ENCODE measurements at places on chromosomes 2 and 18. TPM values are rescaled to one million over a fixed set of nuclear protein-coding genes. Genes with fewer than 3 reads are reported as not detected.
A peak's percentile ranks its signal among the peaks of the same experiment; 100 is the strongest.

TRIM43 gene
- total RNA-seq, result not detected

TFCP2L1 gene
- 0.55 TPM for total RNA-seq

BOLL gene
- not detected for total RNA-seq

SKA1 gene
- total RNA-seq, result 0.68 TPM

PIEZO2 gene
- 35.2 TPM for total RNA-seq

DNA sequence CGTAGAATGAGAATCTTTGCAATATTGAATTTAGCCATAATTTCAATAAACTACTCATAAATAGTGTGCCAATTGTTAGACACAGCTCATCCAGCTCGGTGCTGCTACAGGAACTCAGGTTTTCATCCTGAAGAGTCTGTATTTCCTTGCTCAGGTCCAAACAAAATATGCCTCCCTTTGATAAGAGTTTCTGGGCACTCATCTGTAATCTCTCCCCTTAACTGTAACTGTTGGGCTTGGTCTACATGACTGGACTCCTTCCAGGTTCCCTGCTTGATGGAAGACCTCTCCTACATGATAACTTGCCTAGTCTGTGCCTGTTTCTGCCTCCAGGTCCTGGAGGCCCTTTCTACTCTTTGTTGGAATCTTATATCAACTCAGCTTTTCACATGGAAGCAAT is 57.9 kb downstream of the GCA start:
- DNase-seq, result no peak

DNA sequence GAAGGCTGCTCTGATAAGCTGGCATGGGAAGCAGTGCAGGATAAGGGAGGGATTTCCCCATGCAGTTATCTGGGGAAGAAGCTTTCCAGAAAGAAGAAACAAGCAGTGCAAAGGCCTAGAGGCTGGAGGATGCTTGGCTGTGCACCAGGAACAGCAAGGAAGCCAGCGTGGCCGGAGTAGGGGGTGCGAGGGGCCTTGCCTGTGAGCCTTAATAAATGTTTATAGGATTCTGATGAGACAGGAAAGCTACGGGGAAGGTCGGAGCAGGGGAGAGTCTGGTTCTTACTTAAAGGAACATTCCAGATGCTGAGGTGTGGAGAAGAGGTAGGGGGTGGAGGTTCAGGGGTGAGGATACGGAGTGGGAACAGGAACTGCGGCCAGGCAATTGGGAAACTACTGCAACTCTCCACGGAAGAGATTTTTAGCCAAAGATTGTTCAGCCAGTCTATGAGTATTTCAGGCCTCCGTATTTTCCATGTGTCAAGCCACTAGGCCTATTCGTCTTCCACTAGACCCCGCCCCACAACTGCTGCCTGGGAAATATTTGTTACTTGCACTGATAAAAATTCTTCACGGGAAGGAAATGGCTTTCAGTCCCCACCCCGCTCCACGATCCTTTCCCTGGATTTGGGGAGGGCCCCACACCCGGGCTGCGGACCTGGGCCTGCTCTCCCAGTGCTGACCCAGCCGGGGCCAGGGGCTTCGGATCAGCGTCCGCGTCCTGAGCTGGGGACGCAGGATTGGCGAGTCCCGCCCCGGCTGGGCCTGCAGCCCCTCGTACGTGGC is 516 bp downstream of the EIF2AK2 start:
- peak; percentile 87 for DNase-seq

DNA sequence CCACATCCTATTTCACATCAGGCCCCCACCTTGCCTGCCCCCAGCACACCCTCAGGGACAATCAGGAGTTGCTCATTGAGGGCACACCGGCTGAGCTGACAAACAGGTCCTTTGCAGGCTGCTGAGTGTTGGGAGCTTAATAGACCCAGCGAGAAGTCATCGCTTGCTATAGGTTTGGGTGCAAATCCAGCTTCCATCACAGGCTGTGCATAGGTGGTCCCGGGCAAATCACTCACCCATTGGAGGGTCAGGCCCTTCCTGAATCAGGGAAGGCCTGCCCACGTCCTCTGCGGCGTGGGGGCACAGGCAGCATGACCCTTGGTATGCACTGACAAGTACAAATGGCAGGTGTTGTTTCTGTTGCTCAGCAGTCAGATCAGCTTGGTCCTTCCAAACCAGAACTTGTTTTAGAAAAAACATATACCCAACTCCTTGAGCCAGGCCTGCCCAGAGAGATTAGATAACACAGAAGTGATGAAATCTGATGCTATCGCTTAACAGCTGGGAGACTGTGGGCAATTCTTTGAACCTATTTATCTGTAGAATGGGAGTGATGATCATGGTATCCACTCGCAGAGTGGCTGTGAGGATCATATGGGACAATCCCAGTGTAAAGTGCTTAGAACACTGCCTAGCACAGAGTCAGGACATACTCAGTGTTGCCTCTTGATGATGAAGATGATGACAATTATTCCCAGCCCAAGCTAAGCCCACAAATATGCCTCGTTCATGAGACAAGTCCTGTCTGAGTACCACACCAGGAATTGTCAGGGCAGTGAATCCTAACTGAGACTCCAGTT is 34.9 kb downstream of the SMAD7 start:
- DNase-seq, result peak; percentile 38

GRCh38 chr2:234710587-234710986 is 213.7 kb upstream of the ARL4C start:
- DNase-seq, result no peak

- DNase-seq, result no peak
These were observed 53.2 kb upstream of the MAPRE3 start for GRCh38 chr2:26917135-26917836.

Measured in sigmoid colon (tissue), 7 donors.